Forelimb muscle (tissue), 1 donor: ENCODE measurements at places on chromosomes 4 and X.

GRCh38 chrX:4671344-4671743, 957.9 kb upstream of the PRKX start:
- no peak for DNase-seq

DNA sequence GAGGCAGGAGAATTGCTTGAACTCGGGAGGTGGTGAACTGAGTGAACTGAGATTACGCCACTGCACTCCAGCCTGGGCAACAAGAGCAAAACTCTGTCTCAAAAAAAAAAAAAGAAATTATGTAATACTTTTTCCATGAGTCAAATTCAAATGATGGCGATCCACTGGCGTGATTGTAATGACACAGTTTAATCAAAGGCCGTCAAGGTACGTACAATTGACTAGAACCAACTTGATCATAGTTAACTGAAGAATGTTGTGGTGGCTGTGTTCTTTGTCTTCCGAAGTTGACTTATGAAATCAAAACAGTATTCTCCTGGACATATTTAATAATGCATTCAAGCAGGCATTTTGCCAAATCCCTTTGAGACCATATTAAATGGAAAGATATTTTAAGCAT, 318.6 kb upstream of the FAT1 start:
- DNase-seq = no peak

GRCh38 chr4:20085156-20085555, 166.5 kb upstream of the SLIT2 start:
- no peak for DNase-seq

- DNase-seq = no peak
These were observed 195.3 kb upstream of the ANKRD50 start for GRCh38 chr4:124907881-124908280.

DNA sequence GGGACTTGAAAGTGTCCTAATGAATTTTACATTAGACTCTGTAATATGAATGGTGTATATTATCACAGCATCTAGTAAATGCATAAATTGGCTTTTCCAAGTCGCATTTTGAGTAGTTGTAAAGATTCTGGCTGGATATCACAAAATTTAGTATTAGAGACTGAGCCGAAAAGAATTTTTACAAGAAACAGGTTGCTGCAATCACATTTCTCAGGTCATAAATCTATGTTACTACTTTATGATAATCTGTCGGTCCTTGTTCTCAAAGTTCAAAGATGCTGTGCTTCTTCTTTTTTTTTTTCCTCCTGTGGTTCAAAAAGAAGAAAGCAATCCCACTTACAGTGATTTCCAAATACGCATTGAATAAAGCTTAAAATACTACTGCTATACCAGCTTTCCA, 253.4 kb downstream of the KCNIP4 start:
- no peak for DNase-seq
